GM13977 (cell line): ENCODE measurements at places on chromosomes 7 and 10.

DNA sequence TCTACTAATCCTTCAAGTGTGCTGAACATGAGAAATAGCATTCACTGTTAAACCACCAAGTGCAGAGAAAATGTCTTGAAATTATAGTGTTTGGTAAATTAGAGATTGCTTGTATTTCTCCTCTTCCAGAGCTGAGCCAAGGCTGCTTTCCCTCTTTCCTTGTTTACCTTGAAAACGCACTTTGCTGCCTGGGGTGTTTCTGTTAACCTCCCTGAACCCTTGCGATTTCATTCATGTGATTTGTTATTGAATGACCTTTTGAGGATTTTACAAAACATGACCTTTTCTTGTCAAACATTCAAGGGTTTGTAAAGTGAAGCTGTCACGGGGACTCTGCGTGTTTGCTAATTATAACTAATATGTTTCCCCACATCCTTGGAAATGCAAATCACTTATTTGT is 169.4 kb downstream of the LRMDA start:
- no peak for DNase-seq

DNA sequence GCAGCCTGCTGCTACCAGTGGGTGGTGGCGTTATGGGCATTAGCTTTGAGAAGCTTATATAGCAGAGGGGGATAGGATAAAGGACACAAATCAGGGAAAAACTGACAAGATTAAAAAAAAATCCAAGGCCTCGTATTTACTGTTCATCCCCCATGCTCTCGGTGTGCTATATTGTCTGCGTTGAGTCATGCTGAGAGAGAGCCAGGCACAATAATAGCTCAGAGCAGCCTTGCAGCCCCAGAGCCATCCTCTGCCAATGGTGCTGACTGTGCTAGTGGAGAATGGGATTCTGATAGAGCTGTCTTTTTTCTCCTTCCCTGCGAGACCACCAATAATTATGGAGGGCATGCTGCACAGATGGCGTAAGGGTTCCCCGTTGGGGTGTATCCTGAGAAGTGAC is 51.7 kb upstream of the FZD1 start:
- no peak for DNase-seq

DNA sequence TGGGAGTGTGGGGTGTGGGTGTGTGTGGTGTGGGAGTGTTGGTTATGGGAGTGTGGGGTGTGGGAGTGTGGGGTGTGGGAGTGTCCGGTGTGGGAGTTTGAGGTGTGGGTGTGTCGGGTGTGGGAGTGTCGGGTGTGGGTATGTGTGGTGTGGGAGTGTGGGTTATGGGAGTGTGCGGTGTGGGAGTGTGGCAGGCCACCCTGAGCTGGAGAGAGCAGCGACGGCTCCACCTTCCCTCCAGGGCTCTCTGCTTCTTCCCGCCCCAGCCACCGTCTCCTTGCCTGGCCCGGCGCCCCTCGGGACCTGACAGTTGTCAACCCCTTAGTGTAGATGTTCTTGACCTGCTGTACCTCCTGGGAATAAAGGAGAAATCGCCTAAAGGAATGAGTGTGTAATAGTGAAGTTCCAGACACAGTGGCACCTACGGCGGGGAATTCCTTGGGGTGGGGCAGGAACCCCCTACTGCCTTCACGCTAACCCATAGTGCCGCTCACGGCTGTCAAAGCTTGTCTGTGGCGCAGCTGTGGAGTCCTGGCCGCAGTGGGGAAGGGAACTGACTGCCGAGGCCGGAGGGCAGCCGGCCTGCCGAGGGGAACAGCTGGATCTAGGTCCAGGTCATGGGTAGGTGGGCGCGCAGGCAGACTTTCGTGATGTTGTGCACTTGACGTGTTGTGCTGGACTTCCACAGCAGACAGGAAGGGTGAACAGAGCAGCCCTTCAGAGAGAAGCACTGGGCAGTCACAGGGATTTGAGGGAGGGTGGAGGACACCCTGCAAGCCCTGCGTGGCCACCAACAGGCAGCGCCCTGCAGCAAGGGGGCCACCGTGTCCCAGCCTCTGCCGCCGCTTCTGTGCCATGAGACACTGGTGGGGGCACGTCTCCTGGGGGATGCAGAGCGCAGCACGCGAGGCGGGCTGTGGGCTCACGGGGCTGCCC is 49.0 kb upstream of the EN2 start:
- DNase-seq = no peak

DNA sequence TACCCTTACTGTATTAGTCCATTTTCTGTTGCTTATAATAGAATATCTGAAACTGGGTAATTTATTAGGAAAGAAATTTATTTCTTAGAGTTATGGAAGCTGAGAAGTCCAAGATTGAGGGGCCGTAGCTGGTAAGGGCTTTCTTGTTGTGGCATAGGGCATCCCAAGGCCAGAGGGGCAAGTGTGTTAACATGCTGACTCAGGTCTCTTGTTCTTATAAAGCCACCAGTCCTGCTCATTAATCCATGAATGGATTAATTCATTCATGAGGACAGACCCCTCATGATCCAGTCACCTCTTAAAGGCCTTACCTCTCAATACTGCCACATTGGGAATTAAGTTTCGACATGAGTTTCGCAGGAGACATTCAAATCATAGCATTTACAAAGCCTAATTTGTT is 2.4 kb downstream of the ARMC10 start:
- no peak for DNase-seq

GRCh38 chr7:116512520-116513188 is 12.2 kb upstream of the CAV1 start:
- no peak for DNase-seq

DNA sequence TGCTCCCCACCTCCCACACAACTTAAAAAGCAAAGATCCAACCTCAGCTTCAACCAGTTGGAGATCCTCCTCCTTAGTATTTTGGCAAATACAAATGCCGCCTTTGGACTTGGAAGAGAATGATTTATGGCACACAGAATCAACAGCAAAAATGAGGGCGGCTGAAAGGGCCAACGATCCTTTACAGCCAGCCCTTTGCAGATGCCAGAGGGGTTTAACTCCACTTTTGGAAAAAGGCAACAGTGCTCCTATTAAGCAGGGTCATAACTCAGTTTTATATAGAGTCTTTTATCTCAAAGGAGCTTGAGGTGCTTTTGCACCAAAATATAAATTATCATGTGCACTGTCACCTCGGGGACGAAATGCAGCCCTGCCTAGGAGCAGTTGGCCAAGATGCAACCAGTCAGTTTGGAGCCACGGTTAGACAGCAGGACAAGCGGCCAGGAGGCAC is 56.7 kb upstream of the JCAD start:
- DNase-seq = no peak

DNA sequence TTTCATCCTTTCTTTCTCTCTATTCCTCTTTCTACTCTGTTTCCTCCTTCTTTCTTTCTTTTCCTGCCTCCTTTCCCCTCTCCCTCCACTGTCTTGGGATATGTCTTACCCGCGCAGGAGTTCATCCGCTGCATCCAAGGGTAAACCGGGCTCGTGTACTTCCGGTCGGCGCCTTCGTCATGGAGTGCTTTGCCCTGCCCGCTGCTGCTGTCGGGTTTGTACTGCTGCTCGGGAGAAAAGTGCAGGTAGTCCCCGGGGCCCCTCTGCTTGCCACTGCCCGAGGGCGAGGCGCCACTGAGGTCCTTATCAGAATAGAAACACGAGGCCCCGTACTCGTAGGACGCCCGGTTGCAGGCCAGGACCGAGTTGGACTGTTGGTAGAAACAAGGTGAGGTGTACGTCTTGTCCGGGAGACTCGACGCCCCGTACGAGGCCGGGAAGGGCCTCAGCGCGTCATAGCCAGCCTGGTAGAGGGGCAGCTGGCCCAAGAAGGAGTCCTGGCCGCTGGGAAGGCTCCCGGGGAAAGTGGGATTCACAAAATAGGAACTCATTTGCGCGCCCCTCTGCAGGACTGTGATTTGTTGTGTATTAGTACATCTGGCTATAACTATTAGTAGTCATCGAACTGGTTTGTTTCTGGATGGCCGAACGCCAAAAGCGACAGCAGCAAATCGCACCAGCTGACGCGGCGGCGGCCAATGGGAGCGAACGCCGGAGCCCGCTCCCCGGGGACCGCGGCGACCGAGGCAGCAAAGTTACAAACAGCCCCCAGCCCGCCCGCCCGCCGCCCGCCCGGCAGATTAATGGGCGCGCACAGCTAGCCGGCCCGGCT is at the start of gene HOXA6:
TSS of gene HOXA6 (minus strand) at position 576 of the 832 bp plus-strand sequence. CDS start at position 551, 25 bp downstream.
- DNase-seq = no peak

DNA sequence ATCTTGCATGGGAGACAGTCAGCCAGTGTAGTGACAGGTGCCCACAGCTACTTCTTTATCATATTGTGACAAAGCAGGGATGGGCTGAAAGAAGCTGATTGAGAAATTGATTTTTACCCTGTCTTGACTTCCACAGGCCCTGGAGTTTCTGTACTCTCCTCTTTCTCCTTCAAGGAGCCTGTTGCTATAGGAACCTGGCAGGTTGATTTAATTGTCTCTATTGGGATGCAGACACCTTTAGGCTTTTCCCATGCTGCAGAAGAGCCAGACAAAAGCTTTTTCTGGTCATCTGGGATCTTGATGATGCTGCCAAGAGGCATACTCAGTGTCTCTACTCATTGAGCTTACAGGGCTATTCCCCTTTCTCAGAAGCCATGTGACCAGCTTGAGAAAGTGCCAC is 754.8 kb downstream of the KCNMA1 start:
- DNase-seq = no peak

DNA sequence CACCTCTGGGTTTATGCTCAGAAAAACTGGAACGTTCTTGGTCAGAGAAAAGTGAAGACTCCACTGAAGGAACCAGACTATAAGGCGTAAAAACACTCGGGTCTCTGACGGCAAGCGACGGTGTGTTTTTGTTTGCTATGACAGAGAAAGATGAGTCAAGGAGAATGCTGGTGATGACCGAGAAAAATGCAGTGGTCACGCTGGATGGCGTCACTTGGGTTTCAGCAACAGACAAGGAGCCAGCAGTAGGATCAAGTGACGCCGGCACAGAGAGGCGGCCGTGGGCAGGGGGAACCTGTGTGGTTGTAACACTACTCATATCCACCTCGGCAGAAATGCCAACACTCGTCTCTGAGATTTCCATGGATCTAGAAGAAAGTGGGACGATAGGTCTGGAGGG is 63.4 kb downstream of the KIAA1549 start:
- DNase-seq = no peak

DNA sequence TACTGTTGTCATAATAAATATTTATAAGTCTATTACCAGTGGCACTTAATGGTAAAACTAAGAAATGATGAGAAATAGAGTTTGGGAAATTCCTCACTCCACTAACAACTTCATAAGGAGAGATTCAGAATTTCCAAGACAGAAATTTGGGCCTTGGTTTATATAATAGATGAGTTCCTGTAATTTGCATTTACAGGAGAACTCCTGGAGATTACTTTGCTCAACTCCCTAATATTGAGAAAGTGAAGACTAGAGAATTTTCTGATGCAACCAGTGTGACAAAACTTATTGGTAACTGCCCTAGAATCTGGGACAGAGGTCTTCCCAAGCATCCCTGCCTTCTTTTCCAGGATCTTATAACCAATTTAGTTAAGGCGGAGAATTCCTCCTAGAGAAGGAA is 49.1 kb upstream of the GSAP start:
- no peak for DNase-seq

DNA sequence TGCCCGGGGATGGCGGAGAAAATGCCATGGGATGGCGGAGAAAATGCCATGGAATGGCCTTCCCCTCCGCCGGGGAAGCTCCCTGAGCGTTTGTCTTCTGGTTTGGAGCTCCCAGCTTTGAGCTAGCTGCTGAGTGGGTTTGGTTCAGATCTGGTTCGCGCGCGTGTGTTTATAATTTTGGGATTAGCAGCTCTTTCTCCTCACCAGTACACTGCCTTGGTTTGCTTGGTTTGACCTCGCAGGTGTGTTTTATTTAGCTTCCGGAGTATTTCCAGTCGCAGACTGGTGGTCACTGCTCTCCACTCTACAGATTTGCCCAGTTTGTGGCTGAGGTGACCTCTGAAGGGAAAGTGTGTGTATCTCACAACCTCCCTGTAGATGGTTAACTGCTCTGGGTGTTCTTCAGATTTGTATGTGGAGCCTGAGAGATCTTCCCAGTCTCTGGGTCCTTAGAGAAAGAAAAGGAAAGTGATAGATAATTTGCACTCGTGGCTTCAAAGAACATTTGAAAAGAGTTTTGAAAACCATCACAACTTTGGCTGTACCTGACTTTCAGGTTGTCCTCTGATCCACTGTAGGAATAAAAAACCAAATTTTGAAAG is 597 bp downstream of the ZNF277 start:
- peak; percentile 28 for DNase-seq

DNA sequence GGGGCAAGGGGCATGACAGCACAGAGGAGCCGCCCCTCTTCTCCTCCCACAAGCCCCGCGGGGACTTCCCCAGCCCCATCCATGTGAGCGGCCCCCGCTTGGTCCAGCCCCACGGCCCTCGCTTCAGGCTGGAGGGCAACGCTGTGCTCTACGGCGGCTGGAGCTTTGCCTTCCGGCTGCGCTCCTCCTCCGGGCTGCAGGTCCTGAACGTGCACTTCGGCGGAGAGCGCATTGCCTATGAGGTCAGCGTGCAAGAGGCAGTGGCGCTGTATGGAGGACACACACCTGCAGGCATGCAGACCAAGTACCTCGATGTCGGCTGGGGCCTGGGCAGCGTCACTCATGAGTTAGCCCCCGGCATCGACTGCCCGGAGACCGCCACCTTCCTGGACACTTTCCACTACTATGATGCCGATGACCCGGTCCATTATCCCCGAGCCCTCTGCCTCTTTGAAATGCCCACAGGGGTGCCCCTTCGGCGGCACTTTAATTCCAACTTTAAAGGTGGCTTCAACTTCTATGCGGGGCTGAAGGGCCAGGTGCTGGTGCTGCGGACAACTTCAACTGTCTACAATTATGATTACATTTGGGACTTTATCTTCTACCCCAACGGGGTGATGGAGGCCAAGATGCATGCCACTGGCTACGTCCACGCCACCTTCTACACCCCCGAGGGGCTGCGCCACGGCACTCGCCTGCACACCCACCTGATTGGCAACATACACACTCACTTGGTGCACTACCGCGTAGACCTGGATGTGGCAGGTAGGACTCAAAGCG is 5.1 kb downstream of the AOC1 start:
- no peak for DNase-seq

- no peak for DNase-seq
Observed at GRCh38 chr7:70212281-70212680, 614.0 kb downstream of the AUTS2 start.

GRCh38 chr7:82382276-82382675 is 61.3 kb downstream of the CACNA2D1 start:
- DNase-seq = no peak

DNA sequence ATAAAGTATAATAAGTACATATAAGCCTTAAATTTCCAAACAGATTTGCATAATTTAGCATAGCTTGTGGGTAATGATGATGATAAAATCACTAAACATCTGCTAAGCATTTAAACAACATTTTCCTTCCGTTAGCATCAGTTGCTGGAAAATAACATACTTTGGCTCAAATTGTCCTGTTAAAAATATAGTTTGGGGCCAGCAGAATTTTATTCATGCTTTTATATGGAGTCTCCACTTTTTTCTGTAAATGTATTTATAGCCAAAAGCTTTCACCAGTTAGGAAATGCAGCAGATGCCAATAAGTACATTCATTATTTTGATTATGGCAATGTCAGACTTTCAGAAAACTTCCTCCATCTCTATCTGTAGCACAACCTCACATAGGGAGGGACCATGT is 107.2 kb downstream of the CNTNAP2 start:
- DNase-seq = no peak
